ENCODE measurements at places on chromosomes 5 and 9.
A peak's percentile ranks its signal among the peaks of the same experiment; 100 is the strongest.

DNA sequence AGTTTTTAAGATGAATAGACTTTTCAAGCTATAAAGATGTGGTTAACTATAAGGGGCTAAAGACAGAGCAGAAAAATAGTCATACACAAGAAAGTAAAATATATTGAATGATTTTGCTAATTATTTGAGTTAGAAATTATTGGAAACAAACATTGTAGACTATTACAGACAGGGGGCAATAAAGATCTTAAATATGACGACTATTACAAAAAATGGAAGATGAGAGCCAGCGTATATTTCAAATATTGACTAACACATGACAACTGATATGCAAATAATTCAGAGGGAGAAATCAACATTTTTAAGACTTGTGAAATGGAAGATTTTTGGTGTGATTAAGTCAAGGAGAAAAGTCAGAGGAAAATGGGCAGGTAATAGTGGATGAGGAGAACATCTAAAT is 520.2 kb upstream of the NUDT12 start:
- no peak for DNase-seq

GRCh38 chr9:72352911-72353388 is 12.1 kb downstream of the ZFAND5 start:
- peak; percentile 60 for DNase-seq

- DNase-seq, result peak; percentile 47
Measured at GRCh38 chr5:134769206-134769605, 10.6 kb downstream of the DDX46 start.

DNA sequence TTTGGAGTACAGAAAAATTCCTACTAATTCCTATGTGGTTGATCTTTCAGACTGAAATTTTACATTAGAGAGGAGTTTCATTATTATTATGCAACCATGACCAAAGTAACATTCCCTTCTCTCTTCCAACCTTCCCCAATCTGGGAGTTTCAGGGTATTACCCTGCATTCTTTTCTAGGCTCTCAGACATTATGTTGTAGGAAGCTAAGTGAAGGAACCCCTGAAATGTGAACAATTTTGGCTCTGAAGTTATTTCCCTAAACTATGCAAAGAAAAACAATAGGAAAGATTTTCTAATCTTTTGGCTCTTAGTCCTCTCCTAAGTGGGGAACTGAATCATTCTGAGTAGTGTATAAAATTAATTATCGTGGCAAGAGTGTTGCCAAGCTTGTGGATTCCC is 63.3 kb upstream of the ZFAND5 start:
- no peak for DNase-seq

GRCh38 chr9:128208946-128209669 is 5.9 kb downstream of the DNM1 start:
- DNase-seq, result no peak

GRCh38 chr5:122312591-122313406 is 762 bp downstream of the SNCAIP start:
- DNase-seq, result peak; percentile 70

- peak; percentile 99 for DNase-seq
Measured at GRCh38 chr9:114276908-114277821, 45.7 kb upstream of the ORM1 start.

GRCh38 chr5:134242146-134242545 is 16.3 kb upstream of the PPP2CA start:
- peak; percentile 96 for DNase-seq

GRCh38 chr5:63125862-63126261 is 547.2 kb downstream of the LRRC70 start:
- peak; percentile 64 for DNase-seq

DNA sequence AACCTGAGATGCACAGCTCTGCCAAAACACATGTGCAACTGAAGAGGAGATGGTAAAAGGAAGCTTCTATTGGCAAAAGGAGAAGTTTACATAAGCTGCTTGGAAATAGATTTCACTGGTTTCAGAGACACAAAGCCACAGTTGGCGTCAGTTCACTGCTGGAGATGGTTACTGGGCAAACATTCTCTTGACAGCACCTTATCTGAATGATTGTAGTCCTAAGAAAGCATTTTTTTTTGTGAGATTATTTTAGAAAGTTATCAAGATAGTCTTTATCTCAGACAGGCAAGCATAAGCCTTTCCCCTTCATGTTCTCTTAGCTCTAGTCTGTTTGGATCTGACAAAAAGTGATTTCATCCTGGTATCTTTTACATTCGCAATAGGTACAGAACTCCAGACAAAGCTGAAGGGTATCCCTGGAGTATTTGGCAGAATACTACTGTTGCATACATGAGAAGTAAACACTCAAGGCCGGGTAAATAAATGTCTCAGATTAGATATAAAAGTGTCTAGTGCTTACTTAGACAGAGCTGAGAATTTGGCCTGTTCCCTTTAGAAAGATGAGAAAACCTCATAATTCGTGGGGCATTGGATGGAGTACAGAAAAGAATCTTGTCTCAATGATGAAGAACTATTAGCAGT is 1668.0 kb upstream of the NUDT12 start:
- no peak for DNase-seq

DNA sequence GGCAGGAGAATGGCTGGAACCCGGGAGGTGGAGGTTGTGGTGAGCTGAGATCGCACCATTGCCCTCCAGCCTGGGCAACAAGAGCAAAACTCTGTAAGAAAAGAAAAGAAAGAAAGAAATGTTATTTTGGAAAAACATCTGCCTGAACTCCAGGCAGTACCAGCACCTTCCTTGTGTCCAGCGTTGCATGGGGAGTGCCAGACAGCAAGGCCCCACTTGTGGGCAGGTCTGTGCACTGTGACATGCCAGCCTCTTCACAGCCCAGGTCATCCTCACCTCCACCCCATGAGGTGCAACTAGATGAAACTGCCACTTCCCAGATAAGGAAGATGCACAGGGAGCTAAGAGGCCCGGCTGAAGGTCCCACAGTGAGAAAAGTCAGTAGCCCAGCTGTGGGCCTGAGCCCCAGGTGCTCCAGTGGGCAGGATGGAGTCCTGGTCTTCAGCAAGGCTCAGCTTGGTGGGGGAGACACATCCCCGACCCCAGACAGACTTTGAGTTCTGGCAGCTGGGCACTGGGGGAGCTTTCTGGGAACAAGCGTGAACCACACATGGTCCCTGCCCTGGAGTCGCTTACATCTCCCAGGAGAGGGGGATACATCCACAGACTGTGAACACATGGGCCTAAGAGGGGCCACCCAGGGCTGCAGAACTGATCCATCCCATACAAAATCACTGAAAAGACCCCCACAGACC is 146.9 kb upstream of the IER5L start:
- no peak for DNase-seq

DNA sequence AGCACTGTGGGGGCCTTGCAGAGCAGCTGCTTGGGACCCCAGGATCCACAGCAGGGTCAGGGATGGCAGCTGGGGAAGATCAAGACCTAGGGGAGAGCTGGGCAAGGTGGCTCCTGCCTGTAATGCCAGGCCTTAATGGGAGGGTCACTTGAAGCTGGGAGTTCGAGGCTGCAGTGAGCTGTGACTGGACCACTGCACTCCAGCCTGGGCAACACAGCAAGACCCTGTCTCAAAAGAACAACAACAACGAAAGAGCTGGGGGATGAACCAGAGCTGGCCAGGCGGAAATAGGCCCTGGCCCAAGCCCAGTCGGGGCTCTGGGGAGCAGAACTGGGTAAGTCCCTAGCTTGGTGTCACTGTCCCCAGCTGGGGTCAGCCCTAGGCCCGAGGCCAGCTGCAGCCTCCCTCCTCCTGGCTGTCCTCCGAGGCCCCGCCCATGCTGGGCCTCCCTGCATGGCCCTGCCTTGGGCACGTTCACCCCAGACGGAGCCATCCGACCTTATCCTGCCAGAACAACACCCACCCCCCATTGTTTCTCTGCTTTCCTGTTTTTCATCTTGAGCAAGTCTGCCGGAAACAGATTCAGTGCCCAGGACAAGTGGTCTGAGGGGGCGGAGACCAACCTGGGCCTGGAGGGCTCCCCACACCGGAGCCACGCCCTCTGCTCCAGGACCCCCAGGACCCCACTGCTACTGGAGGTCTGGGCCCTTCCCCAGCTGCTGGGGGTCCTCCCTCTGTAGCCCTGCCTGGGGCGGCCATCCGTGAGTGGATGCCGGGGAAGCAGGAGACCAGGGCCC is 1.9 kb downstream of the DIPK1B start:
- no peak for DNase-seq

GRCh38 chr9:89854715-89855475 is 250.1 kb downstream of the GADD45G start:
- DNase-seq, result no peak

- DNase-seq, result no peak
Measured at GRCh38 chr9:113822315-113822714, 53.8 kb upstream of the ZNF618 start.

- DNase-seq, result peak; percentile 99
Measured at GRCh38 chr9:131635285-131635684, 90.0 kb downstream of the PRRT1B start.

- no peak for DNase-seq
Measured at GRCh38 chr5:88799938-88800535, 82.9 kb downstream of the MEF2C start.

- no peak for DNase-seq
Measured at GRCh38 chr9:86809759-86810367, 137.4 kb downstream of the GAS1 start.

DNA sequence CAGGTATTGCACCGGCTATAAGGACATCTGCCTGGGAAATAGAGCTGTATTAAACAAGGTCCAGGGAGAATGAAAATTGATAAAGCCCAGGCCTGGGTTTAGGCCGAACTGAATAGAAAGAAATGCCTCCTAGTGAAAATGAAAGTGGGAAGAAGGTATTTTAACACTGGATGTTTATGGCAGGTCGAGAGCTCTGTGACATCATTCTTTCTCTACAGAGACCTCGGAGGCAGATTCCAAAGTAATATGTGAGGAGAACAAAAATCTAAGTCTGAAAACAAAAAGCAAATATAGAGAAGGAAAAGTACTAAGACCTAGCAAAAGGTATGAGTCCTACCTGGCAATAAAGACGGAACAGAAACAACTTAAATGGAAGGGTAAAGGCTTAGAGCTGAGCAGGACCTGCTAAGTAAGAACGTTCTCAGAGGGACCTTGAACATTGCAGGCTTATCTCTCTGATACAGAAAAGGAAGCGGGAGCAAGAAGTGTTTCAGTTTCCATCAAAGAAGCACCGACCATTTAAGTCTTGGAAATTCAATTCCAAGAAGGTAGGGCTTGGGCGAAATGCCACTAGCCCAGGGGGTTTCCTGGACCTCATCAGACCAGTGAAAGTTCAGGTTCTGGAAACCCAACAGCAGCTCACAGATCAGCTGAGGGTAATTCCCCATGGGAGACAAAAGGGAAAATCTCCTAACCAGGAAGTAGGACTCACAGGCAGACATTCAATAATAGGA is 80.0 kb downstream of the SUSD1 start:
- no peak for DNase-seq

All from mesenchymal stem cell (in vitro differentiated cells and primary cell).